ENCODE measurements at places on chromosomes 16 and 17.

GRCh38 chr16:86221085-86221484, 289.2 kb upstream of the FOXF1 start:
- no peak for DNase-seq

DNA sequence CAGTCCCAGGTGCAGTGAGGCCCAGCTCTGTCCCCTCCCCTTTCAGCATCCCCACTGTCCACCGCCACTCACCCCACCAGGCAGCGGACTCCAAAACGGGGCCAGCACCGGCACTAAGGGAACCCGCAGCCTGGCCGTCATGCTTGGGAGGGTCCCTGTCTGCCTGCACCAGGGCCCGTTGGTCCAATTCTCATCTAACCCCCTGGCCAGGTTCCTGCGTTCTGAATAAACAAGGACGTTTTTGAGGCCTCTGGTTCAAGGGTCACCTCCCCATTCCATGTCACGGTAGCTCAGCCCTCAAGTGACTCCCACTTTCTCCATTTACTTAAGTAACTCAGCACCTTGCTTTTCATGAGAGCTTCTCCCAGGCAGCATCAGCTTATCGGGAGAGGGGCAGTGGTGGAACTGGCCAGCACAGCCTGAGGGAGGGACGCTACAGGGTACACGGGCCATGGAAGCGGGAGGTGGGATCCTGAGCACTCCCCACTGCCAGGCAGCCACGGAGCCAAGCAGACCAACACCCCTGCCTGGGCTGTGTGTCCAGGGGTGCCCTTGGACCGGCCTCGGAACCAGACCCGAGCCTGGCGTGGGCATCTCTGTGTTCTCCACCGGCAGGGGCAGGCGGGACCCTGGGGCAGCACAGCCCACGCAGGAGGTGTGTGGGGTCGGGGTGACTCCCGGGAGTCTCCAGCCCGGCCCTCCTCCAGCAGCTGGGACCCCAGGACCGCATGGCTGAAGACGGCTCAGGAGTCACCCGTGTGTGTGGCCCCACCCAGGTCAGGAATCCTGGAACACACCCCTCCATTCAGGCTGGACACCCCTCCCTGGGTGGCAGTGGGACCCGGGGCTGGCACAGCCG, 74.9 kb upstream of the GNG13 start:
- no peak for DNase-seq

- no peak for DNase-seq
Measured at GRCh38 chr16:7646821-7647500, 314.3 kb downstream of the RBFOX1 start.

DNA sequence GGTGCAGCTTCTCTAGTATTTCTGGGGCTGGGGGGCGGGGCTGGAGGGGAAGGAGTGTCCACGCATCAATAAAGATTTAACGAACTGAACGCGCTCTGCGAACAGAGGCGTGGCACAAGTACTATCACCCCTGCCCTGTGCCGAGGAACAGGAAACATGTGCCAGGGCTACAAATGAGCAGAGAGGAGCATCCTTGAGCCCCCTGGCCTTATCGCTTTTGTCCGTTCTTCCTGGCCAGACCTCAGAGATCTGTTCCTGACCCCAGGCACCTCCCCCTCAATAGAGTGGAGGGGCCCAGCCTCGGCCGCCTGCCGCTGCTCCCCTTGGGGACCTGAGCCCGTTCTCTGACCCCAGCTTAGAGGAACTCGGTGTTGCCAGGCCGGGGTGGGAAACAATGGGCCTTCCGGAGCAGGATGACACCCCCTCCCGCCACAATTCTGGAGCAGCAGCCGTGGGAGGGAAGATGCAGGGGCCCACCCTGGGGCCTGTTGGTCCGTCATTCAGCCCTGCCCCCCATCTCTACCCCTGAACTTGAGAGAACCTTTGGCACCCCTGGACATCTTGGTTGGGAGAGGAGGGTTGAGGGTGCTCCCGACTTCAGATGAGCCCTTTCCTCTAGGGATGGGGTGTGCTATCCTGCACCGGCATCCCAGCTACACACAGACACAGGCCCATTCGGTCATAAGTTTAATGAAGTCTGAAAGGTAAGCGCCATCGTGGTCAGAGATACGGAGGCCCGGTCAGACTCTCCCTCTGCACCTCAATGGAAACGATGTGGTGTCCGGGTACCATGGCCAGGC, 1.1 kb downstream of the NAA38 start:
- DNase-seq, result no peak

GRCh38 chr16:4347010-4347409, 4.1 kb downstream of the PAM16 start:
- DNase-seq, result no peak

- DNase-seq, result no peak
Measured at GRCh38 chr17:2283302-2283701, 20.3 kb downstream of the SMG6 start.

DNA sequence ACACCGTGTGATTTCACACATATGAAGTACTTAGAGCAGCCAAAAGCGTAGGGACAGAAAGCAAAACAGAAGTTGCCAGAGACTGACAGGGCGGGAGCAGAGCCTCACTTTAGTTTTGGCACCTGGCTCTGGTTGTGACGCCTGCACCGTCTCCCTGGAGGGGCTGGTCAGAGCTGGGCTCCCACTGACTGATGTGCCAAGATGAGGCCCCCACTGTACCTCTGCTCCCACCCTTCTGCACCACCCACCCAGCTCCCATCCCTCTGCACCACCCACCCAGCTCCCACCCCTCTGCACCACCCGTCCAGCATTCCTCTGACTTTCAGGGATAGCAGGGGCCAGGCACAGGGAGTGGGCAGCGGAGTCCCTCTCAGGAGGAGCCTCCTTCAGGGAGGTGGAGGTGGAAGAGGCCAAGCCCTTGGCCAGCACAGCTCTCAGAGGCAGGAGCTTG, 3.2 kb upstream of the PRSS21 start:
- DNase-seq, result no peak

- DNase-seq, result no peak
Measured at GRCh38 chr16:79310710-79311109, 289.8 kb downstream of the MAF start.

DNA sequence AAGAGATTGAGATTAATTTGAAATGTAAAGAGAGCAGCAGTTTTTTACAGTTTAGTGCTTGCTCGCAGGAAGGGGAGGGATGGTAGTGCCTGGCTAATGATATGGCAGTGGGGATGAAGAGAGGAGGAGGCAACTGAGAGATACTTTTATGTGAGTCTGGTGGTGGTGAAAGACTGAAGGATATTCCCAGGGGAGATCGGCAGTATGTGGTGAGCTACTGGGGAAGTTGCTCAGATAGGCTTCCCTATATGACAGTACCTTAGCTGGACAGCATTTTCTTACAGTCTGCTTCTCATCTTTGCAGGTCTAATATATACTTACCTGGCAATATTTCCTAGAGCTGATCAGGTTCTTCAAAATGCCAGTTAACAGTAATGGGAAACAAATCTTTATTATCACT, 8.6 kb downstream of the CEP95 start:
- DNase-seq, result no peak

DNA sequence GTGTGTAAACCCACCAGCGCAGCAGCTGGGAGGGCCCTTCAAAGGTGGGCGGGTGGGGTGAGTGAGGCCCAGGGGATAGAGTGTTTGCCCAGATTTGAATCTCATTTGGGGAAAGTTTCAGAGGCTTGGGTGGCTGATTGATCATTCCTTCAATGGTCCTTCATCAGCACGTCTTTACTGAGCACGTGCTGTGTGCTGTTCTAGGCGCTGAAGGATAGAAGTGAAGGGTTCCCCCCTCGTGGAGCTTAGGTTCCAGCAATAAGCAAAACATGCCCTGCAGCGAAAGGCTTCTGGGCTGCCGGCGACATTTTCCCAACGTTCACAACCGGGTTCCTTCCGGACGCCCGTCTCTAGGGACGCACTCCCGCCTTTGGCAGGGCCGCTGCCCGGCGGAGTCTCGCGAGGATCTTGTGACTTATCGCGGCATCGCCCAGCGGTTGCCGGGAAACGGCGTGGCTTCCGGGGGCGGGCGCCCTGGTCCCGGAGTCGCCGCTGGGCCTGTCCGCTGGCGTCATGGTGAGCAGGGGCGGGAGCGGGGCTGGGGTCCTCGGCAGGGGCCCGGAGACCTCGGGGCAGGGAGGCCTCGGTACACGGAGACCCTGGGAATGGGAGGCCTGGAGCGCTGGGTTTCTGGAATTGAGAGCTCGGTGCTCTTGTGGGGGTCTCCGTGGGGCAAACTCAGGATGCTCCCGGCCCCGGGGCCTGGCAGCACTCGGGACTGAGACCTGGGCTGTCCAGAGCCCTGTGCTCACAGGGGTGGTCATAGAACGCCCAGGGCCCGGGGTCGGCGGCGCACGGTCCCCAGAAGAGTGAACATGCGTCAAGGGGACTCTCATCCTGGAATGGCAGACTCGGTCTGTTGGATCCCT, 3.2 kb upstream of the DBNDD1 start:
- DNase-seq, result peak; percentile 74

DNA sequence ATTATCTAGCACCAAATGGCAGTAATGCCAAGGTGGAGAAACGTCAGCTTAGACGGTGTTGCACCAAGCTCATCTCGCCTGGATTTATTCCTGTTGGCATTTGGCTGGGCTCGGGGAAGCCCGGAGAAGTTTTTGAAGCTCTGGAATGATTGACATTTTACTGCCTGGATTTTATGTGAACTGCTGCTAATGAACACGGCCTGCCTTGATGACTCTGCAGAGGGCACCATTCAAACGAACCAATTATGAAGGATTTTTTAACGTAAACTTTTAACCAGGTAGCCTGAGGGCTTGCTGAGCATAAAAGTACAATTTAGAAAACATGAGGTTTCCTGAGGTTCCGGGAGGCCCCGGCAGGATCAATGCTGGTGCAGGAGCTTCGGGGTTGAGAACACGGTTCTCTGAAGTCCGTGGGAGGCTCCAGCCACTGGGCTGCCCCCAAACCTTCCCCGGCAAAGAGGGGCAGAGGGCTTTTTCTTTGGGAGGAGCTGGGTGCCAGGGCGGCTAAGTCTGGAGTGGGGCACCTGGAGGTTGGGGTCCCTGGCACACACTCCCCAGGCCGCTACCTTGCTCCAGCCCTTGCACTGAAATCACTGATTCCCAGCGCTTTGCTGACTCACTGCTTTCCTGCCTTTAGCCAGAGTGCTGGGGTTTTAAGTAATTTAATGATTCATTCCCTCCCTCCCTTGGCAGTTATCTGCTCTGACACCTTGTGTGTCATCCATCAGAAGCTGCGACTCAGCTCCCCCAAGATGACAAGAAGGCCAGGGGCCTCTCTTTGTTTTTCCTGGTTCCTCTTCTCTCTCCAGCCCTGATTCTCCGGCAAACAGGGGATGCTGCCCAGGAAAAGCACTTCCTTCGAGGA, 161.2 kb upstream of the IRX3 start:
- peak; percentile 77 for DNase-seq

- DNase-seq, result no peak
Measured at GRCh38 chr16:80019395-80019794, 418.9 kb upstream of the MAF start.

DNA sequence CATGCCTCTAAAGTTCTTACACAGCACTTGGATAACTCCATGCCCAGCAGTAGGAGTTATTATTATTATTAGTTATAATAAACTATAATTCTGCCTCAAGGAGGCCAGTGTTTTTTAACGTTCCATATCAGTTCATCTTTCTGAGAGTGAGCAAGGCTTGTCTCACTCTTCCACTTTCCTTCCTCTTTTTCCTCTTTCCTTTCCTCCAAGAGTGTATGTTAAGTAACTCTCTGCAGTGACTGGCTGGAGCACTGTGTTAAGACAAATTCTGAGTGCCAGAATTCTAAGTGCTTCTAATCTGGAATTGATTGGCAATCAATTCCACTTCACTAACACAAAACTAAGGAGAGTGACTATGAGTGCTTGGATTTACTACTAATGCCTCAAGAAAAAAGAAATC, 16.4 kb downstream of the CLEC19A start:
- DNase-seq, result no peak

DNA sequence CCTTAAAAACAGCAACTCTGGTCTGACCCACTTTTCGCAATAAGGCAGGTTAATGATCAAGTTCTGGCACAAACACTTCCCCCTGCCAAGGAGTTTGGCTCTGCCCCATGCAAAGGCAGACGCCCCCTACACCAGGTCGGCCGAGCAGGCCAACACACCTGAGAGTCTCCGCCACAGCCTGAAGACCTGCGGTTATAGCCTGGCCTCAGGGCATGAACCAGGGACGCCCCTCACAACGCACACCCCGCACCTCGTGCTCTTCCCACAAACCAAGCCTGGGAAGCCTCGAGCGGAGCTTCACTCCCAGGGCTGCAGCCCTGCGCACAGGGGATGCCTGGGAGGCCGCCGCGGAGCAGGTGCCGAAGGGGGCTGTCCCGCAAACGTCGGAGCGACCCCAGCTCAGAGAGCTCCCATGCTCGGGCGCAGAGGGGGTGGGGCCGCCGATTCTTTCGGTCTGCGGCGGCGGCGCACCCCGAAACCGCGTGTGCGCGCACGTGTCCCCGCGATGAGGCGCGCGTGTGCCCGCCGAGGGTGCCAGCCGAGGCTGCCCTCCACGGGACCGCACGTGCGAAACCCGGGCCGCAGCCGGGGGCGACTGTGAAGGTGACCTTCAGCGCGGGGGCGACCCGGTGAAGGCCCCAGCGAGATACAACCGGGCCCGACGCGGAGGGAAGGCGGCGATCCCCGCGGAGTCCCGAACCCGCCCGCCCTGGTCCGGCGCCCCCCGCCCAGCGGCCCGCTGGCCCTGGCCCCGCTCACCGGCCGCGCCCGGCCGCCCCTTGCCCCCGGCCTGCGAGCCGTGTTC, 559 bp downstream of the CLUH start:
- DNase-seq, result no peak

GRCh38 chr17:40071313-40072039, 8.7 kb downstream of the THRA start:
- DNase-seq, result no peak
